ENCODE measurements at places on chromosomes 11 and 22. TPM values are rescaled to one million over a fixed set of nuclear protein-coding genes. Genes with fewer than 3 reads are reported as not detected.

DEPDC7 gene
- 9.9 TPM for total RNA-seq

TSPAN18 gene
- total RNA-seq, result 11.5 TPM

ART1 gene
- total RNA-seq, result 2.1 TPM

CALCB gene
- total RNA-seq, result not detected

FGF19 gene
- not detected for total RNA-seq

BTBD18 gene
- total RNA-seq, result not detected

MS4A10 gene
- total RNA-seq, result not detected
